ENCODE measurements at places on chromosomes 16 and 17. TPM values are rescaled to one million over a fixed set of nuclear protein-coding genes. Genes with fewer than 3 reads are reported as not detected.

DNA sequence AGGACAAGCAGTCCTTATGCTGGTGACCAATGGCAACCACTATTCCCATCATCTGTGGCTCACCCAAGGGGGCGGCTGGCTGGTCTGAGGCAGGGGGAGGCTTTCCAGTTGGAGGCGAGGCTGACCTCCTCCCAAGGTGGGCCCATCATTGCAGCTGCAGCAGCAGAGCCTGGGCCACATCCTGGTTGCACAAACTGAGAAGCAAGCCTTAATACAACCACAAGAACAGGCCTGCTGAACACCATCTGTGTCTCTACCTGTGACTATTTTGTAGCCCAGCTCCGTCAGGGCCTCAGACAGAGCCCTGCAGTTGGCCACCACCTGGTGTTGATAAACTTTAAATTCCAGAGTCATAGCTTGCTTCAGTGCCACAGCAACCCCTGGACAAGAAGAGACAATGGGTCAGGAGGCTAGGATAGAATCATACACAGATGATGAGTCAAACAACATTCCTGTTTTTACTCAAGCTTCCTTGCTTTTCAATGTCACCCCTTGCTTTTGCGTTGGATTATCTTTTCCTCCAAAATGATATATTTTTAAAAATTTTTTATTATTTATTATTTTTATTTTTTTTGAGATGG is 17.9 kb downstream of the SMCR8 start:
- DNase-seq: no peak
- no peak overlapping the region for H3K27ac ChIP-seq
- H3K4me1 ChIP-seq: no peaks in the 10 kb centered on the region
- no peaks in the 10 kb centered on the region for H3K36me3 ChIP-seq

The SCNN1B gene
- 2.1 TPM for total RNA-seq

GRCh38 chr17:8695241-8695640 is 49.4 kb downstream of the CCDC42 start:
- no peak overlapping the region for H3K4me3 ChIP-seq
- no peaks in the 10 kb centered on the region for H3K36me3 ChIP-seq
- H3K27ac ChIP-seq: no peak overlapping the region
- no peak for DNase-seq
- no peaks in the 10 kb centered on the region for H3K4me1 ChIP-seq
- H3K27me3 ChIP-seq: no peaks in the 10 kb centered on the region

- peaks cover 6% of the 10 kb centered on the region for H3K4me1 ChIP-seq
- no peak overlapping the region for H3K4me3 ChIP-seq
- DNase-seq: no peak
- H3K27ac ChIP-seq: no peak overlapping the region
These were observed 47.6 kb downstream of the GOSR1 start for GRCh38 chr17:30524847-30525246.

The LITAFD gene
- not detected for total RNA-seq
